Dermis blood vessel endothelial cell (primary cell): ENCODE measurements at places on chromosomes 7 and 10. TPM values are rescaled to one million over a fixed set of nuclear protein-coding genes. Genes with fewer than 3 reads are reported as not detected.
A peak's percentile ranks its signal among the peaks of the same experiment; 100 is the strongest.

DNA sequence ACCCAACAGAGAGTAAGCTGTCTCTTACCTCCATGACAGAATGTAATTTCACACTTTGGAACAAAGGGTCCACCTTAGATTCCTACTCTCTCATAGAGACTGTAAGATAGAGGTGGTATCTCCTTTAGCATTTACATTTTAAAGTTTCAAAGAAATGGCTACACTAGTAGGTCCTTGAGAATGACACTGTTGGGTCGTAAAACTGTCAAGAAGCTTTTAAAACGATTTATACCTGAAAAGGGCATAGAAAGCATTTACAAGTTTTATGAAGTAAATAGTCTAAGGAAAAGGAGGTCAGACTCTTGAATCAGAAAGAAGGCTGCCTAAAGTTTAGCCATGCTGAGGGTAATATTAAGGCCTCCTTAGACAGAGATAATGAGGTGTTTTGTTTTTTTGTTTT, 1212.4 kb upstream of the PHF14 start:
- DNase-seq, result no peak

- DNase-seq, result peak; percentile 73
These were observed 61.8 kb downstream of the SHH start for GRCh38 chr7:155750255-155751125.

DNA sequence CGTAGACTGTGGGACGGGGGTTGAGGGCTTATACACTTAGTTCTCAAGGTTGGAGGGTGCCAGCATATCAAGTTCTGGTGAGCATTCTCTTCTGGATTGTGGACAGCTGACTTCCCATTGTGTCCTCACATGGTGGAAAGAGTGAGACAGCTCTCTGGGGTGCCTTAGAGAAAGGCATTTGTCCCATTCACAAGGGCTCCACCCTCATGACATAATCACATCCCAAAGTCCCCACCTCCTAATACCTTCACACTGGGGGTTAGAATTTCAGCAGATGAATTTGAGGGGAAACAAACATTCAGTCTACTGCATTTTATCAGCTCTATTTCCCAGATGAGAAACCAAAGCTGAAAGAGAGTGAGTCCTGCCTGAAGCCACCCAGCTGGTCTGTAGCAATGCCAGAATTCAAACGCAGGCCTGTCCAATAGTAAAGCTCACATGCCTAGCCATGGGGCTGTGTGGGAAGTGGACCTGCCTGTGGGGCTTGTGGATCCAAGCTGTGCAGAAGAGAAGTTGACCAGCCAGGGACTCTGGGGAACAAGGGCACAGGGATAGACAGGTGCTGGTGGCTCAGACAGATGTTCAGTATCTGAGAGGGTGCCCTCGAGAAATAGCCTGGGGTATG, 34.9 kb upstream of the LOXL4 start:
- no peak for DNase-seq

GRCh38 chr7:125383324-125383723, 453.7 kb upstream of the POT1 start:
- no peak for DNase-seq

EBLN1 gene
- total RNA-seq, result not detected in 2 replicates

PPP1R17 gene
- total RNA-seq, result not detected in 2 replicates
